ENCODE measurements at places on chromosomes 5 and 9. TPM values are rescaled to one million over a fixed set of nuclear protein-coding genes. Genes with fewer than 3 reads are reported as not detected.

DNA sequence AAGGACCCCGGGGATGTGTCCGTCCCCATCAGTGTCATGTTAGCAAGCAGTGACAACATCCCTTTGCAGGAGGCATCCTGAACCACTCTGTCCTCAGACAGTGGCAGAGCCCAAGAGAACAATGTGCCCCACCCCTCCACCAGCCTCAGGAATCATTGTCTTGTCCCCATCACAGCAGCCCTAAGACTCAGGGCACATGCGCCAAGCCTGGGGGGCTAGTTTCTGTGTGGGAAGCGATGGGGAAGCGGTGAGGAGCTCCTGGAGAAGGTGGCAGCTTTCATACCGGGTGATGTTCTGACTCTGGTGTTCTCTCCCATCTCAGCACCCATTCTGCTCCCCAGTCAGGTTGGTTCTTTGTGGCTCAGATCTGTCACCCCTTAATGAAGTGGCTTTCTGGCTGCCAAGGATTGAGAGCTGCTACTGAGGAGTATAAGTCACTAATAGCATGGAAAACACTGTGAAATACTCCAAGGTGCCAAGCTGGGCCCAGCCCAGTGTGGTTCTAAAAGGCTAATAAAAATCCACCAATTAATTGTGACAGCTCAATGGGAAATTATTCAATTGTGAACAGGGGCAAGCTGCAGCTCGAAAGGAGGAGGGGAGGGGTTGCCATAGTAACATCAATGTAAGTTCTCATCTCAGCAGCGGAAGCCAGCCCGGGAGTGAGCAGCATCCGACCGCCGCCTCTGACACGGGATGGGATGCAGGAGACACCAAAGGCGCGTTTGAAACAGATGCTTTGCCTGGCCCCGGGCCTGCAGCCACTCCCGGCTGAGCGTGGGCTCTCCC is 4.7 kb downstream of the QRFP start:
- no peak for DNase-seq

DNA sequence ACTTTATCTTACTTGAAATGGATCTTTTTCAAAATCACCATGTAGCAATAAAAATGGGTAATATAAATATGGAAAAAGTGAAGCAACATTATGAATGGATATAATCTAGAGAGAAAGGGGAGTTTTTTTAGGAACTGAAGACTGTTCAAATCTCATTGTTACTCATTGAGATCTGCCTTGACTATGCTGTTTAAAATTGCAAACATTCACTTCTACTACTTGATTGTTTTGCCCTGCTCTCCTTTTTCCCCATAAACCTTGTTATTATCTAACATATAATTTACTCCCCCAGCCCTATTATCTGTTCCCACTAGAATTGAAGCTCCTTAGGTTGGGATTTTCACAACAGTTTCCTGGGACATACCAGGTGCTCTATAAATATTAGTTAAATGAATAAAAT is 22.0 kb downstream of the PAM start:
- no peak for DNase-seq

- DNase-seq, result no peak
Measured at GRCh38 chr9:73805111-73805510, 653.4 kb downstream of the ANXA1 start.

- no peak for DNase-seq
Measured at GRCh38 chr5:96067251-96067650, 105.6 kb upstream of the ELL2 start.

DNA sequence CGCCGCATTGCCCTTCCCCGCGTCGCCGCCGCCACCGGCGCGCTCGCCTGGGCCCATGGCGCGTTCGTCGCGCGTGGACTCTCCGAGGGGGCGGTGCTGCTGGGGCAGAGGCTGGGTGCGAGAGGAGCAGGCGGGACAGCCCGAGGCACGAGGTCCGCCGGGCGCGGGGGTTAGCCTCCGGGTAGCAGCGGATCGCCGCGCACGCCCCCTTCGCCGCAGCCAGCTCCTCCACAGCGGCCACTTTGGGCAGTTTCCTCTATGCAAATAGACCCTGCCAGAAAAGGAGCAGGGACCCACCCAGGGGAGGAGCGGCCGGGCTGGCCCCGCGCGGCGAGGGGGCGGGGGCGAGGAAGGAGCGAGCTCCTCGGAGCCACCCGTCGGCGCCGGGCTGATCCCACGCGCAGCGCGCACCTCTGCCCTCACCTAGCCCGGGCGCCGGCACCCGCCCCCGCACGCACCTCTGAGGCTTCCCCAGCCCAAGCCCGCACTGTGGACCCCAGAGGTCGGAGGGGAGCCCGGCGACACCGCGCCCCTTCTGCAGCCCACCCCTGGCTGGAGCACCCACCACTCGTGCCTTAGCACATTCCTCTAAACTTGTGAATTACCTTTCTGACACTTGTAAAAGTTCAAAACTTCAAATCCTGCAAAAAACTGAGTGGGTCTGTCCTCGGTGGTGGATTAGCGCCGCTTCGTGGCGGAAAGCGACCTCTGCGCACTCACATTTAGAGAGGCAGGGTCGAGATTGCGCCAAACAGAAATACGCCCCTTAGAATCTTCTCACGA is at the start of gene COL23A1:
TSS of gene COL23A1 (minus strand) at position 253 of the 783 bp plus-strand sequence.
- DNase-seq, result no peak

DNA sequence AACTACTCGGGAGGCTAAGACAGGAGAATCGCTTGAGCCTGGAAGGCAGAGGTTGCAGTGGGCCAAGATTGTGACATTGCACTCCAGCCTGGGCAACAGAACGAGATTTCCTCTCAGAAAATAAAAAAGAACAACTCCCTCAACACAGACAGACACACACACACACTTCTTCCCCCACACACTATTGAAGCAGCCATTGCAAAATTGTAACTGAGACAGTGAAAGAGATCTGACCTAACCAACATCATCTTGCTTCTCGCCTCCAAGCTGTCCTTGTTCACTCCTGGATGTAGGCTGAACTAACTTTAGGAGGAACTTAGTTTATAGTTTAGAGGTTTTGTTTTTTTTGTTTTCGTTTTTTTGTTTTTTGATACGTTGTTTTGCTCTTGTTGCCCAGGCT is 13.0 kb upstream of the PLIN2 start:
- DNase-seq, result no peak

DNA sequence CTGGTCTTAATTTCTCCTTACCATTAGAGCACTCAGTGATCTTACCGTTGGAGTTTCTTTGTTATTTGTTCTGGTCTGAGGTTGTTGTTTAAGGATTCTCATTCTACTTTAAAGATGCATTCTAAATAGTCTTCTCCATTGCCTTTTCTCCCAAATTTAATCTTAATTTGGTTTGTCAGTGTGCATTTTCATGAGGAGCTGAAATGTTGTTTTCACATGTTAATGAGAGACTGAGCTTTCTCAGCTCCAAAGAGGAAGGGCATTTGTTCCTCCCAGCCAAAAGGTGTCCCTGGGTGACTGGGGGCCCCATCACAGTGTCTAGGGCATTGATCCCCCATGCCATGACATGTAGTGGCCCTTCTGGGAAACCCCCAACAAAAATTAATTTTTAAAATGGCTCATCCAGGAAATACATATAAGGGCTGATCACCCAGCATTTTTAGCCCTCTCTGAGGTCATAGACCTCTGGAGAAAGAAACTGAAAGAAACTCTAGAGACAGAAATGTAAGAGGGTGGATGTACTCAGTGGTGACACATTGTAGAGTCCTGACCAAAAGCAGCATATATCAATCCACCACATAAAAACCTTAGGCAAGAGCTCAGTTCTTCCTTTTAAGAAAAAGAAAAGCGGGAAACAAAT is 240.4 kb upstream of the RAI14 start:
- DNase-seq, result no peak

DNA sequence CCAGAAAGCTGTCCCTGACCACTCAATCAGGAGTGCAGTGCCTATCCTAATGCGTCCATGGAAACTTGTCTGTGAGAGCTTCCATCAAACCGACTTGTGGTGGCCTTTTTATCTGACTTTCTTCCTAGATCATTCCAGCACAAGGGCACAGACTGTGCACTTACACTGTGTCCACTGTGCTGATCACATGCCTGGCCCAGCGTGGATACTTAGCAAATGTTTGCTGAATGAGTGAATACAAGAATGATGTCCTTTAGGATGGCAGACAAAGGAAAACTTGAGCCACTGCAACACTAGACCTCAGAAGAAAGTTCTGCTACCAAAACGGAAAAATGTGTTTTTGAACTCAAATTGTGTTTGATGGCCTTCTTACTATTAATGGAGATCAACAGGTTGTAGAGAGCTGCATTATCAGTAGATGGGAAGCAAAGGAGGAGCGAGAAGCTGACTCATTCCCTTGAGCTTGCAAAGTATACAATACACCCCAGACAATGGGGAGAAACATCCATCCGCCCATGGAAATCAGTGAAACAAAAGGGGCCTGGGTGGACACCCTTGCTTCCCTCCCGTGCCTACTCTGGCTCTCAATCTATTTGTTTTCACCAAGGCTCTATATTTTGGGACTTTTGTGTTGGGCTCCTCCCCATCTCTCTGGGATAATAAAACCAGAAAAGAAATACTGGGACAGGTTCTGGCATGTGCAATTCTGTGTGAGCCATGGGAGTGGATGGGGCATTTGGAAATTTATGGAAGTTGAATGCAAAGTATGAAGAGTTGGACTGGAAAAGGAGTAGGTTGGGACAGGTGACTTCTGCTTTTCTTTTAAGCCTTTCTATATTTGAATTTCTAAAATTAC is 76.2 kb upstream of the ZFAND5 start:
- DNase-seq, result no peak

GRCh38 chr5:9557696-9558095 is 11.8 kb upstream of the SEMA5A start:
- DNase-seq, result no peak

GRCh38 chr5:96638561-96638960 is 23.6 kb upstream of the CAST start:
- DNase-seq, result no peak

DNA sequence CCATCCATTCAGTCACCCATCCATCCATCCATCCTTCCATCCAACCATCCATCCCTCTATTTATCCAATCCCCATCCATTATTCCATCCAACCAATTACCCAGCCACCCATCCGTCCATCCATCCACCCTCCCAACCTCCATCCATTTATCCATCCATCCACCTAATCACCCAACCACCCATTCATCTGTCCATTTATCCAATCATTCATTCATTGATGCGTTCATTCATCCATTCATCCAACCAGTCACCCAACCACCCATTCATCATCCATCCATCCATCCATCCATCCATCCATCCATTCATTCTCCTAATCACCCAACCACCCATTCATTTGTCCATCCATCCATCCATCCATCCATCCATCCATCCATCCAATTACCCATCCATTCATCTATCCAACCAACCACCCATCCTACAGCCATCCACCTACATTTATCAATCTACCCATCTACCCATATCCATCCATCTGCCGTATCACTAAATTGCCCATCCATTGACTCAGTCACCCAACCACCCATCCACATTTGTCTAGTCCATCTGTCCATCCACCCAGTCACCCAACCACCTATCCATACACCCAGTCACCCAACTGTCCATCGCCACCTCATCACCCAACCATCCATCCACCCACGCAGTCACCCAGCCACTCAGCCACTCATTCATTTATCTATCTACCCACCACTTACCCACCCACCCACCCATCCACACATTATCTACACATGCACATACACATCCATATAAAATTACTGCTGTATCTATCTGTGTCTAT is 165.4 kb downstream of the TRIO start:
- no peak for DNase-seq

DNA sequence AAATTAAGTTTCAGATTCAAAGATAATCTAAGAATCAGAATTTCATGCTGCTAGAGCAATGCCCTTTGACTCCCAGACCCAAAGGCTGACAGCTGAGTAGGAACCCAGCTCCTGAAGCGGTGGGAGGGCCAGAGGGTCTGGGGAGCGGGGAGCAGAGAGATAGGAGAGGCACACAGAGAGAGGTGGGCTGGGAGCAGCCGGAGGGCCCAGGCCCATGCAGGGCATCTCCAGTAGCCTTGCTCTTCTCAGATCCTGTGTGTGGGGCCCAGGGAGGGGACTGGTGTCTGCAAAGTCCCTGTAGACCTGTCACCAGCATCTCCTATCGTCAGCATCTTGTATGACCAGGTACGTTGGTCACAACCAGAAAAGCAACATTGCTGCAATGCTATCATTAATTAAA is 75.3 kb upstream of the OLFM1 start:
- no peak for DNase-seq

- DNase-seq, result no peak
Measured at GRCh38 chr9:89670114-89670513, 65.3 kb downstream of the GADD45G start.

- no peak for DNase-seq
Measured at GRCh38 chr5:167840527-167841130, 450.8 kb upstream of the WWC1 start.

- DNase-seq, result no peak
Measured at GRCh38 chr5:173325091-173325698, 3.0 kb downstream of the STC2 start.

ADAMTS12 gene
- total RNA-seq, result 103 TPM

SPINK4 gene
- not detected for total RNA-seq

ORM2 gene
- total RNA-seq, result not detected

TMEM215 gene
- total RNA-seq, result not detected

FOXI1 gene
- total RNA-seq, result not detected
